ENCODE measurements at places on chromosomes 7 and 10.

DNA sequence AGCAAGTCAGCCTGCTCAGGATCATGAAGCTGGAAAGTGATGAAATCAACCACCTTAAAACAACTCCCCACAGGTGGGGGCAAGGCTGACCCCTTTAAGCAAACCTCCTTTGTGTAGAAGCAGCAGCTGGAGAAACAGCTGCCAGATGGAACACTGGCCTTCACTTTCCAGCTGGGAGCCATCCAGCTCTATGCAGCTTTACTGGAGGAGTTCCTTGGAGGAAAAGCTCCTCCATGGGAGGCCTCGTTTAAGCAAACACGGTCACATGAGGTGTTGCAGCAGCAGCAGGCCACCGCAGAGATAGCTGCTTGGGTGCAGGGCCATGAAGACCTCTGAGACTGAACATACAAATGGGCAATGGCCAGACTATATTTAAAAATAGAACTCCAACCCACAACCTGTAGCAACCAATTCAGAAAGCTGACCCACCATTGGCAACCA, 13.0 kb upstream of the DLG5 start:
- DNase-seq, result no peak

DNA sequence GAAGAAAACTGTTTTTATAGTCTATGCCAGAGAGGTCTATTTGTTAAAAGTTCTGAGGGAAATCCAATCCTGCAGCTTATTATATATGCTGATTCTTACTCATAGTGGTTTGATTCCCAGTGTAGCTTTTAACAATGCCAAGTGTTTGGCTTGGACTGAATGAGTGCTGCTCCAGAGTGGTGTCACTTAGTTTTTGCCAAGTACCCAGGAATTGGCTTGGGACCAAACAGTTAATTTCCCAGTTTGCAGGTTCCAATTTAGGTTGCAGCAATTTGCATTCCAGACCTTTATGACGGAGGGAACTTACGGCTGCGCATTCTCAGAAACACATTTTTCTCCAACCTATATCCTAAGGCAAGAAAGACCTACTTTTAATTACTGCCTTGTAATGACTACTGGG, 32.4 kb downstream of the NSUN6 start:
- DNase-seq, result no peak

GRCh38 chr7:71612911-71613310, 481.0 kb downstream of the GALNT17 start:
- no peak for DNase-seq

DNA sequence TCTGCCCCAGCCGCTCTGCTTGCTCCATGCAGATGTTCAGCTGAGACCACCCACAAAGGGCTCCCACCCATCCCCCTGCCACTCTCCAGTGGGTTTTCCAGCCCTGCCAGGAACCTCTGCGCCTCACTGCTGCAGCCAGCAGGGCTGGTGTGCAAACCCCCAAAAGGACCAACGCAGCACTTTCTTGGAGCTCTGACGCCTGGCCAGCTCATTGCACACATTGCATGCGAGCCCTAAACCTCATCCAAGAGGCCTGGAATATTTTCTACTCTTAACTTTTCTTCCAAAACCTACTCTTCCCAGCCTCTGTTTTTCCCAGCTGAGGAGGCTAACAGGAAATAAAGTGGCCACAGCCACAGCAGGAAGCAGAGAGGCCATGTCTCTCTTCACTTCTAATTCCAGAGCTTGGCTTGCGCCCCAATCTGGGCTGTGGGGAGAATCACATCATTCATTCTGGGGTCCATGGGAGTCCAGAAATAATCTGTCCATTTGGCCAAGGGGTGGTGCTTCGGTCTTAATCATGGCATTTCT, 4.6 kb upstream of the FAM170B start:
- DNase-seq, result no peak

GRCh38 chr10:123018531-123018930, 9.7 kb downstream of the ACADSB start:
- no peak for DNase-seq

DNA sequence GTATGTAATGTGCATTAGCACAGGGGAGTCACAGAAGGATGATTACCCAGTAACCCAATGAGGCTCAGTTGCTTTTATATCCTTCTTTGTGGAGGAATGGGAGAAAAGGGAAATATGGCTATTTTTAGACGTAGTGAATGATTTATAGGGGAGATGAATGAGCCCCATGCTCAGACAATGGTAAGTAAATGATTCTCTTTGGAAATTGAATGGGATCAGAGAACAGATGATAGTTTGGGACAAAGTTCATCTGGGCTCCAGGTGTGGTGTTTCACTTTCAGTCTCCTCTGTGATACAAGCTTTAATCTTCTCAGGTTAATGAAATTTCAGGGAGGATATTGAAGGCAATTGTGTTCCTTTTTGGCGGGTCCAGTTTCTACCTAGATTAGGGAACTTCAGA, 63.0 kb upstream of the MPP7 start:
- DNase-seq, result no peak

- DNase-seq, result no peak
Measured at GRCh38 chr7:21544715-21545114, 1.9 kb downstream of the DNAH11 start.

- DNase-seq, result no peak
Measured at GRCh38 chr10:91389636-91390512, 20.3 kb upstream of the HECTD2 start.

- no peak for DNase-seq
Measured at GRCh38 chr10:120749072-120749471, 102.1 kb upstream of the WDR11 start.

DNA sequence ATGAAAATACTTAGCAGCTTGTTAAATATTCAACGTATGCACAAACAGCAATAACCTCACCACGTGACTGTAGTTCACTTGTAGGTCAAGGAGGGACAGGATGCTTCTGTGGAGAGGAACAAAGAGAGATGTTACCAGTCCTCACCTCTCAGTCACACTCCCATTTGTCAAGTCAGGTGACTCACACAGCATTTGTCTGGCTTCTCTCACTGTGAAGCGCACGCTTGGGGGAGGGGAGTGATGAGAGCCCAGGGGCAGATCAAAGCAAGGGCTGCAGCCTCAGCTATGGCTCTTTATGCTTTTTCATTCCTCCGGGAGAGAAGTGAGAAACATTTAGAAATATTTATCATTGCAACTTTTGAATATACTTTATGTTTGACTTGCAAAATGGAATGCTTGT, 2.9 kb upstream of the RBM20 start:
- DNase-seq, result peak; percentile 39

DNA sequence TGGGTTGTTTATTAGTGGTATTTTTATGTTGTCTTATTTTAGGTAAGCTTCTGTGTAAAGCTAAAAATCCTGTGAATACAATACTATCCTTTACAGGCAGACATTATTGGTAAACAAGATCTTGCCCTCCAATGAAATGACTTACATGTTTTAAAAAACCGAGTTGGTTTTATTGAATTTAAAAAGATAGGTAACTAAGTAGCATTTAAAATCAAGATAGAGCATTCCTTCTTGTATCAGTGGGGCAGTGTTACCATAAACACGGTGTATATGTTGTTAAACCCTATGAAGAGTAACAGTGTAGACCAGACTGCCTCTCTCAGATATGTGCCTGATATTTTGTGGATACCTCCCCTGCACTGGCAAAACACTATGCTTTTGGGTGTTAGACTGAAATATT, 81.0 kb downstream of the SNX10 start:
- no peak for DNase-seq

GRCh38 chr7:136347488-136347887, 370.3 kb upstream of the MTPN start:
- no peak for DNase-seq

GRCh38 chr7:155574556-155575290, 28.4 kb upstream of the CNPY1 start:
- DNase-seq, result no peak

DNA sequence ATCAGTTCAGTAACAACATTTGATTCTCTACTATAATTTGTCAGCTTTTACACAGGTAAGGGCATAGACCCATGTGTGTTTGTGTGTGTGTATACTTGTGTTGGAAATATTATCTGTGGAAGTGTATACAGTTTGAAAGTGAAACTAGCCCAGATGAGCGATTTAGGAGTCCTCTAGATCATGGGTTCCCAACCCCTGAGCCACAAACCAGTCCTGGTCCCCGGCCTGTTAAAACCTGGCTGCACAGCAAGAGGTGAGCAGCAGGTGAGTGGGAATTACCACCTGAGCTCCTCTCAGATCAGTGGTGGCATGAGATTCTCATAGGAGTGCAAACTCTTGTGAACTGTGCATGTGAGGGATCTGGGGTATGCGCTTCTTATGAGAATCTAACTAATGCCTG, 1221.5 kb upstream of the SORCS1 start:
- no peak for DNase-seq

DNA sequence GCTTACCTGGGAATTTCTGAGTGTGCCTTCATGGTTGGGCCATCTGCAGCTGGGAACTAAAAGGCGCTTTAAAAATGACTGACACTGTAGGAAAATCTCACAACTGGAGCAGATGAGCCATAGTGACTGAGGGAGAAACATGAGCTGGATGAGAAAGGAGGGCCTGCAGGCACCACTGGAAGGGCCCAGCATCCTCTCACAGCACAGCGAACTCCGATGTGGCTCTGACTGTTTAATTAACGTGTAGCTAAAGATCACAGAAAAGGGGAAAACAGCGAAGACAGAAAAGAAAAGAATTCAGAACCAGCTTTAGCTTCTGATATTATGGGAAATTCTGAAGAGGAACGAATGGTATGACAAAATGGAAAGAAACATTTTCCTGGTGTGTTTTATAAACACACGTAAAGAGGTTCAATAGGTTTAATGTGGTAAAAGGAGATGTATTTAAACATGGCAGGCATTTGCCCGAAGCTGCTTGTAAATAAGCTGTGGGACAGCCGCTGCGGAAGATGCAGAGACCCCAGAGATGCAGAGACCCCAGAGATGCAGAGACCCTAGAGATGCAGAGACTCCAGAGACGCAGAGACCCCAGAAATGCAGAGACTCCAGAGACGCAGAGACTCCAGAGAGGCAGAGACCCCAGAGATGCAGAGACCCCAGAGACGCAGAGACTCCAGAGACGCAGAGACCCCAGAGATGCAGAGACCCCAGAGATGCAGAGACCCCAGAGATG, 534.3 kb downstream of the PTPRN2 start:
- DNase-seq, result no peak

DNA sequence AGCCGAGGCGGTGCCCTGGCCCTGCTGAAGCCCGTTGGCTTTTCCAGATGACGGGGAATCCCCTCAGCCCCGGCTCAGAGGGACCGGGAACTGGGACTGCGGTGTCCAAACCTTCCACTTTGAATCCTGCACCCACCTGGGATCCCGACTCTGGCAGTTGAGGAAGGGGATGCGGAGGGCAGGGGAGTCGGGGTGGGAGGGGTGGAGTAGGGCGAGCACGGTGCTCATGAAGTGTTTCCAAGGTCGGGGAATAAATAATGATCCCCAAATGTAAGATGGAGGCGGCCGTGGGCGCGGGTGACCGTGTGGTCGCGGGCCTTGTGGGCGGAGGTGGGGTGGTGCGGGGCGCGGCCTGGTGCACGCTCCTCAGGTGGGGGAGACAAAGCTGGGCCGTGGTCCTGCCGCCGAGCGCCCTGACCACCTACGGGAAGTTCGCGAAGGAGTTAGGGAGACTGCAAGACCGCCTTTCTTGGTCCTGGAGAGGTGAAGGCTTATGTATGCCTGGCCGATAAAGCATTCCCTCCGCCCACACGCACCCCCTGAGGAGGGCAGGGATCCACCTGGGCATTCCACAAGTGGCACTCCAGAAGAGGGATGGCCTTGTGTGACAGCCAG, 1.4 kb downstream of the MTURN start:
- DNase-seq, result no peak

DNA sequence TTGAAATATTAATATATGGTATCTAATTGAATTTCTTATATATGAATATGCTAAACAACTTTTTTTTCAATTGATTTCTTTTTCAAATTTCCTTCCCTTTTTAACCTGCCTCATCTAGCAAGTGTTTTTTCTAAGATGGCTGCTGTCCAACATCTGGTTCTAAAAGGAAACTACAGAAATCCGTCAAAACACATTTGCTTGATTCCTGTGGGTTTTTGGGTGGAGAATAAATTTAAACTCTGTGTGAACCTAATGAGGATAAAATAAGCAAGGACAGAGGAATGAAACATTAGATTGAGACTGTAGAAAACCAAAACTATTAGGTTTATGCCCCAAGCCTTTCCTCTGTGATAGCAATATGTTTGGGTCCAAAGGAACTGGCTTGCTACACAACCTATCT, 75.5 kb upstream of the STARD3NL start:
- no peak for DNase-seq

- DNase-seq, result no peak
Measured at GRCh38 chr10:61784354-61785133, 117.0 kb upstream of the ARID5B start.

DNA sequence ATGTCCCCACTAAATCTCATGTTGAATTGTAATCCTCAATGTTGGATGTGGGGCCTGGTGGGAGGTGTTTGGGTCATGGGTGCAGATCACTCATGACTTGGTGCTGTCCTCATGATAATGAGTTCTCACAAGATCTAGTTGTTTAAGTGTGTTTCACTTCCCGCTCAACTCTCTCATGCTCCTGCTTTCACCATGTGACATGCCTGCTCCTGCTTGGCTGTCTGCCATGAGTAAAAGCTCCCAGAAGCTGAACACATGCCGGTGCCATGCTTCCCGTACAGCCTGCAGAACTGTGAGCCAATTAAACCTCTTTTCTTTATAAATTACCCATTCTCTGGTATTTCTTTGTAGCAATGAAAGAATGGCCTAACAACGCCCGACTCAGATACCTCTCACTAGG, 6.2 kb upstream of the PSTK start:
- no peak for DNase-seq

GRCh38 chr10:91768123-91768522, 30.1 kb upstream of the TNKS2 start:
- no peak for DNase-seq

GRCh38 chr7:66119245-66119850, 4.7 kb downstream of the CRCP start:
- DNase-seq, result no peak

DNA sequence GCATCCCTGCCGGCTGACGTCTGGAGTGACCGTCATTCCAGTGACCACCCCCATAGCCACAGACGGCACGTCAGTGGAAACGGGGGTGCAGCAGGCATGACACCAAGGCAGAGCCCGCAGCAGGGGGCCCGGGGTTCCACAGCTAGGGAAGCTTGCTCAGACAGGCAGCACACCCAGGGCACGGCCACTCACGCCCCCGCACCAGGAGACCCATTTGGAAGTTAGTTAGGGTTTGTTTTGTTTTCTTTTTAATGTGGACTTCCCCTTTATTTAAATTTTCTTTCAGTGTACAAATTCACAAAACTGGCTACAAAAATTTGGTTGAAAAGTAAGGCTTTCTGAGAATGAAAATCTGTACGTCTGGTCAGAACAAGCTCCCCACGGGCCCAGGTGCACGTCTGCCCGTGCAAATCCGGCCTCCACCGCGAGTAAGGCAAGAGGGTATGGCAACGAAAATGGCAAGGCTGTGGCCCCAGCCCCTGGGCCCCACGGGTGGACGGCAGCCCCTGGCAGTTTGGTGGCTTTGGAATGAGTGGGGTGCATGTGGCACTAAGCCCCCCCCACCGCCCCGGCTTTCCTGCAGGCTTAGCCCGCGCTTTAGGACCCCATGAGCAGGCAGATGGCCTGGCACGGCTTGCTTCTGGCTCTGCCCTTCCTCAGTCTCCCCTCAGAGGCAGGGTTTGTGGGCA, 124.2 kb downstream of the FAM53B start:
- DNase-seq, result no peak

- no peak for DNase-seq
Measured at GRCh38 chr10:34766811-34767494, 48.1 kb downstream of the PARD3 start.

- DNase-seq, result no peak
Measured at GRCh38 chr7:90092506-90092905, 61.8 kb upstream of the STEAP1 start.

GRCh38 chr10:116892907-116893685, 43.8 kb downstream of the ENO4 start:
- no peak for DNase-seq

All from activated naive CD4-positive, alpha-beta T cell treated with anti-CD3 and anti-CD28 coated beads, Interleukin-2, amount 50 U/mL, for 72 hours (primary cell).